Stimulated activated CD8-positive, alpha-beta memory T cell treated with anti-CD3 and anti-CD28 coated beads, Interleukin-12 subunit alpha, Interleukin-12 subunit beta, amount 100 ng/mL, for 4 hours (primary cell): ENCODE measurements at places on chromosomes 12 and 14.
A peak's percentile ranks its signal among the peaks of the same experiment; 100 is the strongest.

DNA sequence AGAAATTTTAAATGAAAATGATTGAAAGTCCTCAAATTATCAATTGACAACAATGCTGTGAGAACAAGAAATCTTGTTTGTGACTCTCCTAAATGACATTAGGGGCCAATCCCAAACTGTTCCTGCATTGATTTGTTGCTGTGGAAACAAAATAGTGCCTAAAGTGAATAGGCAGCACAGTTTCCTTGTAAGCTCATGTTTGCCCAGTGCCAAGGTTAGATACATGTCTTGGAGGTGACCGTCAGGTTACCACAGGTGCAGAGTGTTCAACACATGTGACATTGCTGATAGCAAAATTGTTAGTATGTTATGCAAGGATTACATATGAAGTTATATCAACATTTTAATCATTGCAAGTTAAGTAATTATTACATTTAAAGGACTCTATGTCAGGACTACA, 292.6 kb downstream of the ACSS3 start:
- no peak for DNase-seq

GRCh38 chr12:70733385-70733784, 96.2 kb upstream of the PTPRB start:
- DNase-seq: no peak

GRCh38 chr12:71158361-71158882, 623 bp upstream of the TSPAN8 start:
- no peak for DNase-seq

- peak; percentile 17 for DNase-seq
Observed at GRCh38 chr12:123363740-123364531, 711 bp downstream of the SBNO1 start.

DNA sequence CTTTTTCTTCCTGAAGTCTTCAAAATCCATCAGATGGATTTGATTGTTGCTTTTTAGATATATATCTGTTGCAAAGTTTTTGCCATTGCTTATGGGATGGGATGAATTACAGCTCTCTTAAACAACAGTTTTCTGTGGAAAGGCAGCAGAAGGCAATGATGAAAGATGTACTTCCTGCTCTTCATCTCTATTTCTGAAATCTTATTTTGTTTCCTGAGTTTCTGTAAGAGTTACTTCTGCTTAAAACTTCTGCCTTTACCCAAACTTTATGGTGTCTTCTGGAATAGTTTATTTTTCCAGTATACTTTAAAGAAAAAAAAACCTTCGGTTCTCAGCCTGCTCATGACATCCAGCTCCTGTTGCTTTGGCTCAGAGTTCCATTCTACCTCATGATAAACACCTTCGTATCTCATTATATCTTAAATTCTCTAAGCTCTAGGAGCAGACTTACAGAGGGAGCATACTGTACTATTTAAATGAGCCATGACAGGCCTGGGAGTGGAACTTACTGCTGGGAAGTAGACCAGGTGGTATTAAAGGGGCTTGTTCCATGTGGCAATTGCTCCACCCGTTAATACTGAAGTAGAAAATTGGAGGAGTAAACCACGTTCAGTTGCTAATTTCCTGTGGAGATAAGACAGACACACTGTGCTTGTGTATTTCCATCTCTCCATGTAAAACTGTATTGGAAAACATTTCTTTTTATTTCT, 288.4 kb downstream of the FBXL14 start:
- no peak for DNase-seq

- no peak for DNase-seq
Observed at GRCh38 chr14:104126753-104127152, 11.6 kb upstream of the KIF26A start.

DNA sequence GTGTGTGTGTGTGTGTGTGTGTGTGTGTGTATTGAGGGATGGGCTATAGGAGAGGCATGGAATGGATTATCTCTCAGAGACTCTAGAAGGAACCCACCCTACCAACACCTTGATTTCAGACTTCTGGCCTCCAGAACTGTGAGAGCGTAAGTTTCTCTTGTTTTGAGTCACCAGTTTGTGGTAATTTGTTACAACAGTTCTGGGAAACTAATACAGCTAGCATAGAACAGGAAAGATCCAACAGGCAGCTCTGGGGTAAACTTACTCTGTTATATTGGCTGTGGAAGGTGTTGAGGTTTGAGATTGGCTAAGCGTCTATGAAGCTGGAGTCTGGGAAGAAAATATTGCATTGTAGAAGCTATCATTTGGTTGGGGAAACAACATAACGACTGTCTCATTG, 334.3 kb downstream of the AACS start:
- DNase-seq: no peak

DNA sequence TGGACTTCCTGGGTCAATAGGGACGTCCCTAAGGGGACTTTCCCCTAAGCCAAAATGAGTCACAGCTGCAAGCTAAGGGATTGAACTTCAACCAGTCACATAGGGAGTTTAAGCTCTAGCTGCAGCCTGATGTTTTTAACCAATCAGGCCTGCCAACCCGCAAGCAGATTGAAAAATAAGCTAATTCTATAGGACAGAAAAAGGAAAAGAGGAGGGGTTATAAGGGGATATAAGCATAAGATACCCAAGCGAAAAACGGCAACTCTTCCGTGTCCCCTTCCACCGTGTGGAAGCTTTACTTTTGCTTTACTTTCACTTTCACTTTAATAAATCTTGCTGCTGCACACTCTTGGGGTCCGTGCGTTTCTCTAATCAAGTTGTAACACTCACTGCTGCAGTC, 24.4 kb downstream of the ATP23 start:
- DNase-seq: no peak

DNA sequence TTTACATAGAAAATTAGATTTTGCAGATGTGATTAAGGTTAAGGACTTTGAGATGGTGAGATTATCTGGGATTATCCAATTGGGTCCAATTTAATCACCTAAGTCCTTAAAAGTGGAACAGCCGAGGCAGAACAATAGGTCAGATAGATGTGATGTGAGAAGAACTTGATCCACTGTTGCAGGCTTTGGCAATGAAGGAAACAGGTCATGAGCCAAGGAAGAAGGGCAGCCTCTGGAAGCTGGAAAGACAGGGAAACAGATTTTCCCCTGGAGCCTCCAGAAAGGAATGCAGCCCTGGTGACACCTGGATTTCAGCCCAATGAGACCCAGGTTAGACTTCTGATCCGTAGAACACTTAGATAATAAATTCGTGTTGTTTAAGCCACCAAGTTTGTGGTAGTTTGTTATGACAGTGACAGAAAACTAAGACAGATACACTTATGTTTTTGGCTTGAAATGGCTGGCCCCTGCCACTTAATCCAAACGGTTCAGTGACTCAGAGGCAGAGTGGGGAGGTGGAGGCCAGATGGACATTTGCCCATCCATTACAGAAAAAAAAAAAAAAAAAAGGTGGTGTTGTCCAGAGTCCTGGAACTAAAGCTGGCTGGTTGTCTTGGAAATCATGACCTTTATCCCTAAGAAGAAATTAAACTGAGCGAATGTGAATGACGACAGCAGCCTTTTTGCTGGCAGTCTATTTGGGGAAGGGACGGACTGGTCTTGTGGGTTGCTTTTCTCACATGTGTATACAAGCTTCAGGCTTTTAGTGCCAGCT, 181.9 kb upstream of the NRXN3 start:
- DNase-seq: no peak

DNA sequence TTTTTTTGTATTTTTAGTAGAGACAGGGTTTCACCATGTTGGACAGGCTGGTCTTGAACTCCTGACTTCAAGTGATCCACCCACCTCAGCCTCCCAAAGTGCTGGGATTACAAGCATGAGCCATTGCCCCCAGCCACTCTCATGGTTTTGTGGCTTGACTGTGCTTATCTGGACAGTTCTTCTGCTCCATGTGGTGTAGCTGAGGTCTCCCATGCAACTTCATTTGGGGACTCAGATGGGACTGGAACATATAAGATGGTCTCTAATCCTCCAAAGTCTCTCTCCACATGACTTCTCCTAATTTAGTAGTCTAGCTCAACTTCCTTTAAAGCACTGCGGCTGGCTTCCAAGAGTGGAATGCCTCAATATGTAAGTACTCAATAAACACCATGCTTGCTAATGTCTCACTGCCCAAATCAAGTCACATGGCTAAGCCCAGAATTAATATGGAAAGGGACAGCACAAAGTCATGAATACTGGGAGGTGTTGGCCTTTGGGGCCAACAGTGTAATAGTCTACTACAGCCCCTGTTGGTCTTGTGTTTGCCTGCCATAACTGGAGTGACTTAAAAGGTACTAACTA, 7.4 kb downstream of the INHBC start:
- no peak for DNase-seq

- no peak for DNase-seq
Observed at GRCh38 chr12:83826112-83826511, 1086.5 kb downstream of the SLC6A15 start.

GRCh38 chr12:47527816-47528215, 178.0 kb downstream of the RPAP3 start:
- DNase-seq: no peak

GRCh38 chr14:68678471-68678870, 114.4 kb downstream of the ZFP36L1 start:
- no peak for DNase-seq

- DNase-seq: no peak
Observed at GRCh38 chr14:63881926-63882325, 29.1 kb downstream of the SYNE2 start.

GRCh38 chr12:5908251-5908650, 36.8 kb downstream of the ANO2 start:
- DNase-seq: no peak

- no peak for DNase-seq
Observed at GRCh38 chr14:106395456-106396050, 869.2 kb downstream of the TMEM121 start.
